Kidney (tissue), 22 donors: ENCODE measurements at places on chromosomes 5 and 9. TPM values are rescaled to one million over a fixed set of nuclear protein-coding genes. Genes with fewer than 3 reads are reported as not detected.

The GPR21 gene
- total RNA-seq = 4.1 TPM

DNA sequence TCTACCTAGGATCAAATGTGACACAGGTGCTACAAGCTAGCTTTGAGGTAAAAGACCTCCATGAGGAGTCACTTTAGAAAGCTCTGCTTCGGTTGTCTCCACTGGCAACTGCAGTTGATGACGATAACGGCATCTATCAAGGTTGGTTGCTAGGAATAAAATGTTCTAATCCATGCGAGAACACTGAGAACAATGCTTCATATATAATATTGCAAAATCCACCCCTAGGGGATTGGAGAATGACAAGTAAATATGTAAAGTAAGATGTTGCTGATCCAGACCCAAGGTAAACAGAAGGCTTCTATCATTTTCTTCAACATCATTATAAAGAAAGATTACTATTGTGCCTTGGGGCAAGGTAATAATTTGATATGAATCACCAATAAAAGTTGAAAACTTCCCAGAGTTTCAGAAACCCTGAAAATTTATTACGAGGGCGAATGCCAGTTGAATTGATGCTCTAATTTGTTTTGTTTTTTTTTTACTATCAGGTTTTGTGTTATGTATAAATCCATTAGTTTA, 1003.4 kb downstream of the CDH18 start:
- no peak for DNase-seq
- no peaks in the 10 kb centered on the region for H3K27me3 ChIP-seq
- H3K4me1 ChIP-seq = no peaks in the 10 kb centered on the region
- no peak overlapping the region for H3K27ac ChIP-seq
- no peak overlapping the region for H3K4me3 ChIP-seq
- H3K36me3 ChIP-seq = no peaks in the 10 kb centered on the region

- H3K27ac ChIP-seq = no peak overlapping the region
- H3K27me3 ChIP-seq = no peaks in the 10 kb centered on the region
- no peak overlapping the region for H3K4me3 ChIP-seq
- no peaks in the 10 kb centered on the region for H3K4me1 ChIP-seq
These were observed 57.6 kb upstream of the MTAP start for GRCh38 chr9:21744841-21745240.

DNA sequence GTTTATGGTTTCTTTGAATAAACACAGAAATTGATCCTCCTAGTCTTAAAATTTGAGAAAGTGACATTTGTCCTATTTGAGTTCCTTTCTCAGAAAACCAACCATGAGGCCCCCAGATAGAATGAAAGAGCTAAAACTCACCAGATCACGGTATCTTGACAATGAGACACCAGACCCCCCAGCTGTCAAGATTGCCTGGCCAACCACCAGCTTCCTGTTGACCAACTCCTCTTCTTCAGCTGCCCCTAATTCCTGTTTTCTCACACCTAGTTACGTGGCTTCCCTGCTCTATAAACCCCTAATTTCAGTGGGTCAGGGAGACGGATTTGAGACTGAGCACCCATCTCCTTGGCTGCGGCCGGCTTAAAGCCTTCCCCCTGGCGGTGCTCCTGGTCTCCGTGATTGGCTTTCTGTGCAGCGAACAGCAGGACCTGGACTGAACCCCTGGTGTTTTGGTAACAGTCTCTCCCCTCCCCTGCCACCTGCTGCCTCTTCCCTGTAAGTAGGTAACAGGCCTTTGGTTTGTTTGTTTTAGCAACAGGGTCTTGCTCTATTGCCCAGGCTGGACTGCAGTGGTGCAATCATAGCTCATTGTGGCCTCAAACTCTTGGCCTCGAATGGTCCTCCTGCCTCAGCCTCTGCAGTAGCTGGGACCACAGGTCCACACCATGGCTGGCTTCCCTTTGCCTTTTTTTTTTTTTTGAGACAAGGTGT, 4.8 kb upstream of the ENTPD2 start:
- H3K4me3 ChIP-seq = no peak overlapping the region
- peaks cover 12% of the 10 kb centered on the region for H3K4me1 ChIP-seq
- H3K27me3 ChIP-seq = no peaks in the 10 kb centered on the region
- no peaks in the 10 kb centered on the region for H3K36me3 ChIP-seq
- no peak overlapping the region for H3K27ac ChIP-seq
- no peak for DNase-seq

The SPTLC1 gene
- 72.2 TPM for total RNA-seq

- H3K4me3 ChIP-seq = no peak overlapping the region
- no peaks in the 10 kb centered on the region for H3K36me3 ChIP-seq
- no peak overlapping the region for H3K27ac ChIP-seq
- no peak for DNase-seq
- H3K4me1 ChIP-seq = peaks cover 21% of the 10 kb centered on the region
These were observed 13.1 kb downstream of the ZNF608 start for GRCh38 chr5:124733329-124733650.

DNA sequence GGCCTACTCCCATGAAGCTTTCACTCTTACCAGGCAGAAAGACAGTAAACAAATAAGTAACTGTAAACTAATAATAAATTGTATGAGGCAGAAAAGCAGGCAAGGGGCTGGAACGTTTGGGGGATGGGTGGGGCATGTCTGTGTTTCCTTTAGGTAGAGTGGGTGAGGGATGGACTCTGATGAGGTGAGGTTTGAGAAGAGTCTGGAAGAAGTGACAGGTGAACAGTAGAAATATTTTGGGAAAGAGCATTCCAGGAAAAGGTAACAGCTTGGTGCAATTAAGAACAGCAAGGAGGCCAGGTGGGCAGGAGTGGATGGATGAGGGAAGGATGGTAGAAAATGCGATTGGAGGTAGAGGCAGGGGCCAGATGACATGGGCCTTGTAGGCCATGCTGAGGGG, 56.5 kb downstream of the PTTG1 start:
- no peak overlapping the region for H3K4me3 ChIP-seq
- H3K27ac ChIP-seq = no peak overlapping the region
- no peak for DNase-seq
- H3K4me1 ChIP-seq = no peaks in the 10 kb centered on the region

GRCh38 chr9:134052941-134053340, 14.9 kb downstream of the BRD3 start:
- DNase-seq = peak; percentile 46
- no peak overlapping the region for H3K27ac ChIP-seq
- H3K36me3 ChIP-seq = peaks cover 8% of the 10 kb centered on the region
- no peak overlapping the region for H3K4me3 ChIP-seq
- H3K4me1 ChIP-seq = no peaks in the 10 kb centered on the region

- no peaks in the 10 kb centered on the region for H3K4me1 ChIP-seq
- H3K4me3 ChIP-seq = no peak overlapping the region
- no peak for DNase-seq
- no peaks in the 10 kb centered on the region for H3K27me3 ChIP-seq
These were observed 13.3 kb downstream of the SPATA9 start for GRCh38 chr5:95669540-95669939.

The HRCT1 gene
- 51.2 TPM for total RNA-seq

DNA sequence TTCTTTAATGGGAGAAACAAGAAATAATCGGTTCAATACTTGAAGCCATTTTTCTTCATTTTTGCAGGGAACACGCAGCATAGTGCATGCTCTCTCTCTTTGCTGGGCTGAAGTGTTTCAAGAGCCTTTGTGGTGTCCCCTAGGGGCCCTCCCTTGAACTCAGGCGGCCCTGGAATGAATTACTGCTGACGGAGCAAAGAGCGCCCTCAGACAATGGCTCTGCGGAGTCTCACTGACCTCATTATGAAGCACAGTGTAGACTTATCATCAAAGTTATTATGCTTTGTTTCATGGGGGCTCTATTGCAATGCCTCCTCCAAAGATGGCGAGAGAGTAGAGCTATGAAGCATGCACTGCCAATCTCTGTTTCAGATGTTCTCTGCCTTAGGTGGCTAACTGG, 64.8 kb upstream of the ADCY2 start:
- H3K27ac ChIP-seq = no peak overlapping the region
- no peaks in the 10 kb centered on the region for H3K36me3 ChIP-seq

The PLEKHG4B gene
- total RNA-seq = 0.13 TPM

DNA sequence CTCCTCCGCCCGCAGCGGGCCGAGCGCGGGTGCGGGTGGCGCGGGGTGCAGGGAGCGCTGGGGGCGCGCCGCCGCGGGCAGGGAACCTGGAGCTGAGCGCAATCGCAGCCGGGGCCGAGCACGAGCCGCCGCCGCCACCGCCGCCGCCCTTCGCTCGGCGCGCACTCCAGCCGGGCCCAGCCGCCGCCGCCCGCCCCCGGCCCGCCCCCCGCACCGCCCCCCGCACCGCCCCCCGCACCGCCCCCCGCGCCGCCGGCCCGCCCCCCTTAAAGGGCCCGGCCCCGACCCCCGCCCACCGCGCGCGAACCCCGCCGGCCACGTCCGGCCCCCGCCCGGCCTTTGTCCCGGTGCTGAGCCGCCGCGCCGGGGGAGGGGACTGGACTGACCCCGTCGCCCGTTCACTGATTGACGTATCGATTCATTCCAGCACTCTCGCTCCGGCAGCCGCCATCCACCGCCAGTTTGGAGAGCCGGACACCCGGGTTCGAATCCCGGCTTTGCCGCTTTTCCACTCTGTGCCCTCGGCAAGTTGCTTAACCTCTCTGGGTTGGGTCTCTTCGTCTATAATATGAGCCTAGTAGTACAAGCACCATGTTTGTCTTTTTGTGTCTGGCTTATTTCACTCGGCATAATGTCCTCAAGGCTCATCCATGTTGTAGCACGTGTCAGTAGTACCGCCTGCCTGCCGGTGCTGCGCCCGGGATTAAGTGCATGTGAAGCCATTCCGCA, at the start of gene SH3PXD2B:
Gene SH3PXD2B, minus strand, starts transcription at position 168 of the 729 bp plus-strand sequence. CDS start 173 bp downstream, outside the sequence.
- H3K4me3 ChIP-seq = peak within 1 kb of the TSS; percentile 73
- H3K36me3 ChIP-seq = no peaks in the 10 kb centered on the region
- H3K27ac ChIP-seq = peak within 1 kb of the TSS; percentile 44
- no peaks in the 10 kb centered on the region for H3K27me3 ChIP-seq

The FAM81B gene
- 1.9 TPM for total RNA-seq

DNA sequence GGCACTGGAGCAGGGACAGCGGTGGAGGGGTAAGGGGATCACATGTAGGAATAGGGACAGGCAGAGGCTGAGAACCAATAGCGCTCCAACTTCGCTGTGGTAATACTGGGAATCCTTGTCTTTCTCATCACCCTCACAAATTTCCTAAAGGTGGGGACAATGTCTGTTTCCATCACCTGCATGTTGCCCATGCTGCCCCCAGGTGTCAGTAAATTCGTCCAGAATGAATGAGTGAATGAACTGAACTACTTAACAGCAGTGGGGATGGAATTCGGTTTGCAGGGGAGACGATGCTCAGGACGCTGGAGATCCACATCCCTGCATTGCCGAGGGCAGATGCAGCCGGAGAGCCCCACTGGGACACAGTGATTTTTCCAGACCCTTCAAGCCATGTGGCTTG, 129.9 kb downstream of the PDZD2 start:
- DNase-seq = no peak
- H3K4me3 ChIP-seq = no peak overlapping the region
- no peaks in the 10 kb centered on the region for H3K36me3 ChIP-seq
- H3K4me1 ChIP-seq = peaks cover 2% of the 10 kb centered on the region
- no peak overlapping the region for H3K27ac ChIP-seq

The PCDHGA12 gene
- total RNA-seq = 4.0 TPM

- H3K4me3 ChIP-seq = peak overlapping the region; percentile 86
- H3K4me1 ChIP-seq = peaks cover 10% of the 10 kb centered on the region
- DNase-seq = peak; percentile 64
These were observed 248.6 kb upstream of the ANKRD55 start for GRCh38 chr5:56481428-56482357.

The CDH9 gene
- total RNA-seq = 2.1 TPM

GRCh38 chr9:135468854-135469521, 10.6 kb upstream of the PPP1R26 start:
- no peak overlapping the region for H3K27ac ChIP-seq
- no peak overlapping the region for H3K4me3 ChIP-seq
- H3K36me3 ChIP-seq = no peaks in the 10 kb centered on the region
- no peaks in the 10 kb centered on the region for H3K27me3 ChIP-seq
- no peak for DNase-seq

GRCh38 chr5:1119312-1119831, 7.5 kb upstream of the SLC12A7 start:
- H3K4me3 ChIP-seq = no peak overlapping the region
- no peak for DNase-seq
- H3K27me3 ChIP-seq = no peaks in the 10 kb centered on the region
- H3K27ac ChIP-seq = peak overlapping the region; percentile 48
